ENCODE measurements at places on chromosomes 16 and 17.

DNA sequence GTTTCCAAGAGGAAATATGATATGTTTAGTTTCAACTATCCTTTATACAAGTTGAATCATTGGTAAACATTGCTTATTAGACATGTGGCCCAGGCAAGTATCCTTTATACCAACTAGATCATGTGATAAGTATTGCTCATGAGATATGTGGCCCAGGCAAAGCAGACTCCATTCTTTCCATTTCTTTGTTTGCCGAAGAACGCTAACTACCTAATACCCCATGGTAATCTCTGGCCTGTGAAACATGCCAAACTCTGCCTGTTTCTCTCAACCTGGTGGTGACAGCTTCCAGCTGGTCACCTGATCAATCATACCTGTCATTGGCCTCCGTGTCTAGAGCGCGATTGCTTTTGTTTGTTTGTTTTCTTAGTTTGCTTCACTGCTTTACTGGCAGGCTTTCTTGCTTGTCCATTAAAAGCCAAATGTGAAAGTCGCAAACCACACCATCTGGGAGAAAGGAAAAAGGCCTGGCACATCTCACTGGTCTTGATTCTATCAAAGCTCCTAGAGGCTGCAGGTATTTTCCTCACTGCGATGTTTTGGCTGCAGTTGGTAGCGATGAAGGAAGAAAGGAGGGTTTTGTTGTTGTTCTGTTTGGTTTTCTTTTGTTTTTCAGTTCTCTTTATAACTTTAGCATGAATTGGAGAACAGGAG, 686.2 kb downstream of the KCNJ2 start:
- DNase-seq = no peak

DNA sequence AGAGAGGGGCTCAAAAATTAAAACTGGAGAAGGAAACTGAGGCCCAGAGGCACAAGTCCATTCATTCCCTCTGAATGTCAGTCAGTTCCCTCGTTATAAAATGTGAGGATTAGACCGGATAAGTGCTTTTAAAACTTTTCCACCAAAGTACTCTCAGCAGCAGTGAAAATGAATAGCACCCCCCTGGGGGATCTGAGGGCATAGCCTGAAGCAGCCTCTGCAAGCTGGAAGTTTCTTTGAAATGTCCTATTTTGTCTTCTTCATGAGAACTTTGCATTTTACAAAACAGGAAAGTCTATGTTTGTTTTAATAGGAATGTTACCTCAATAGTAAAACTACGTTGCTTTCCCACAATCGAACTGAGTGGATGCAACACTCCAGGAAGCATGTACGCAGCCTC, 273.0 kb downstream of the CEP112 start:
- DNase-seq = no peak

DNA sequence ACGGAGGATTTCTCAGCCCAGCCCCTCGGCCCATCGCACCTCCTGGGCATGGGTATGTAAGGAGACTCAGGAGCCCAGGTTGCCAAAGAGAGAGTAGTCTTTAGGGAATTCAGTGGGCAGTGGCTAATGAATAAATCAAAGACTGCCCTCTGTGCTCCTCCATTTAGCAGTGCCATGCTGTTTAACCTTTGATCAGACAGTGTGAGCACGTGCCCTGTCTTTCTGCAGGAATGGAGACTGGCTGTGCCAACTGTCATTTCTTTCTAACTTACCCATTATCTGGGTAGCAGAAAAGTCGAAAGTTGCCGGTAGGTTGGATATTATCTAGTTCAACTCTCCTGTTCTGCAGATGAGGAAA, 62.4 kb downstream of the CDRT4 start:
- DNase-seq = no peak

DNA sequence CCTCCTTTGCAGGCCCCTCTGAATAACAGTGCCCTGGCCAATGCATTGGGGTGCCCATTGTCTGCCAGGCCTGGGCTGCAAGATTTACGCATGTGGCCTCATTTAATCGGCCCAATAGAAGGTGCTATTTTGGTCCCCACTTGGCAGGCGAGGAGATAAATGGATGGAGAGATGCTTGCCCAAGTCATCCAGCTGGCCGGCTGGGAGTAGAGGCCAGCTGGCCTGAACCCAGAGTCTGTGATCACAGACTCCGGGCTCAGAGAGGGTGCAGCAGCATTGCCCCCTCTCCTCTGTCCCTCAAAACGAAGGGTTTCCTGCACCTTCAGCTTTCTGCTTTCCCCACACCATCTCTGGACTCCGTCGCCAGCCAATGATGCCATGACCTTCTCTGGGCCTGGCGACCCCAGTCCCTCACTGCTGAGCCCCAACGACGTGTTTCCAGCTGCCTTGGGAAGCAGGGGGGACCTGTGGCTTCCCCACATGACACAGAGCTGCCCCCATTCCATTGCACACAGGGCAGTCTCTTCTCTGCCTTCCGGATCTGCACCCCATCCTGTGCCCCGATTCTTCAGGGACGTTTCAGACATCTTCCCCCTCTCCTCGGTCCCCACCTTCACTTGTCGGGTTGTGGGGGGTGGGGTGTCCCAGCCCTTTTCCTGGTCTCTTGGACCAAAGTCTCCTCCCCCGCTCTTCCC, 3.5 kb upstream of the ADGRG1 start:
- DNase-seq = no peak

DNA sequence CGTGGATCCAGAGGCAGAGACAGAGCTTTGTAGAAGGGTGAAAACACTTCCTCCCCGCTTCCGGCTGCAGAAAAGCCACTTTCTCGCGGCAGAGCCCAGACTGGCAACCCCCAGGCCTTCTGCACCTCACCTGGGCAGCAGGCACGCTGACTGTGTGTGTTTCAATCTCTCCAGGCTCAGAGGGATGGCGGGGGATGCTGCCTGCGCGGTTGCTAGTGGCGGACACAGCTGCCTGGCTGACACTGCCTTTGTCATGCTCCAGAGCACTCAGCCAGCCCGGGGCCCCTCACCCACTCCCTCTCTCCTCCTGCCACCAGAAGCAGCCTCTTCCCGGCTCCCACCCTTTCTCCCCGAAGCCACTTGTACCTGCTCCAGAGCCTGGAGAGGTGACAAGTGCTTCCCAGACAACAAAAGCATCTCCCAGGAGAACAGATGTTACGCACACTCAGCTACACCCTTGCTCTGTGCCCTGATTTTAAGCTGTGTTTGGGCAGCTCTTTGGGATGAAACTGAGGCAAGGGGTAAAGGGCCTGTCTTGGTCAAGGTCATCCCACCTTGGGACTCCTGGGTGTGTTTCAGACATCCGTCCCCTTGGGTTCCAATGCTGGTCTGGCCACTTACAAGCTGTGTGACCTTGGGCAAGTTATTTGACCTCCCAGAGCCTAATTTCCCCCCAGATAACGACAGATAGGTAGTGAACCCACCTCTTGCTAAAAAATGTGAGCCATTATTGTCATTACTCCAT, 9.2 kb upstream of the GLIS2 start:
- peak; percentile 63 for DNase-seq

- DNase-seq = no peak
These were observed 5.7 kb downstream of the CCR7 start for GRCh38 chr17:40559564-40559916.

DNA sequence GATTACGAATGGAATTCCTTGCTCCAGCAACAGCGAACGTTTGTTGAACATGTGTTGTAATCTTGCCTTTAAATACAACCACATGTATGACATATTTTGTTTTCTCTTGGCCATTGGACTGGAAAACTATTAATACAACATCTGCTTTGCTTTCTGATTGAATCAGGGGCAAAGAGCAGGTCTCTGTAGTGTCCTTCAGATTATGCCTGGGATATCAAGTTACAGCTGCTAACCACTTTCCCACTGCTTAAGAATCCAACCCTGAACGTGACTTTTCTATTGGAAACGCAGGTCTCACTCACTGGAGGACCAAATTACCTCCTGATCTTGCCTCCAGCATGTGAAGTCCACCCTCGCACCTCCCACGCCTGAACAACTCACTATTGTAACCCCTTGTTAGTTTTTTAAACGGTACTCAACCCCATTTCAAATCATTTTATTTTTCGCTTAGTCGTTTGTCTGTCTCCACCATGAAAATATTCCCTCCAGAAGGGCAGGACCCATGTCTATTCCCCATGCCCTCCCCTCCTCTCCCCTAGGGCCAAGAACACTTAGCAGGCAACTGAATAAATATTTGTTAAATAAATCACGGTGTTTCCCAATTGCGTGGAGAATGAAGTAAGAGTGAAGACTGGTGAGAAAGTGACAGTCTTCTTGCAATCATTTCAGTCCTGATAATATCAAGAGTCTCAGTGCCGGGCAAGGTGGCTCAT, 57.4 kb upstream of the MRTFB start:
- DNase-seq = no peak
